ENCODE measurements at places on chromosomes 6 and 20.

DNA sequence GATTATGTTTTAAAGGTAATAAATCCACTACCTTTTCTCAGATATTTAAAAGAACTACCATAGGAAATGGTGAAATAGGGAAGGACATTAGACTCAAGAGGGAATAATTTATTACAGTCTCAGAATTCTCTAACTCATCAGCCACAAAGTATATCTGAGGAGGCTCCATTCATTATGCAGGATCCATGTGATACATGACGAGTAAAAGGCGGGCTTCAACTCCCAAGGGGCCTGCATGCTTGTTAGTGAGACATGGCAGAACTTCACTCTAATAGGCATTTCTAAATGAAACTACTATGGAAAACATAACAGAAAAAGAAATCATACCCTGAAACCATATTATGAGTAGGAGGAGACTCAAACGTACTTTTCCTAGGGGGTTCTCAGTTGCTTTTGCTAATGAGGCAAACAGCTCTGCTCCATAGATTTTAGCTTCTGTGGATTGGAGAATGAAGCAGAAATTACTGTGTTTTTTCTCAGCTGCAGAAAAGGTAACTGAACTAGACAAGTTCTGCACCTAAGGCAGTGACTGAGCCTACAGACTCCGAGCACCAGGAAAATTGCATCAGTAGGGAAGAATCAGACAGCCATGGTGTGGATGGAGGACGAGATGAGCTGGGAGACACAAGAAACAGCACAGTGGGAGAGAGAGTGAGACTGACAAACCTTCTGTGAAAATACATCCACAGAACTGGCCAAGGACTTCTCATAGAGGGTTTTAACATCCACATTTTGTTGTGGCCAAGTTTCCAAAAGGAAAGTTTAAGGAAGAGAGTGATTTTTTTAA, 254.6 kb upstream of the PRDM1 start:
- DNase-seq: no peak

DNA sequence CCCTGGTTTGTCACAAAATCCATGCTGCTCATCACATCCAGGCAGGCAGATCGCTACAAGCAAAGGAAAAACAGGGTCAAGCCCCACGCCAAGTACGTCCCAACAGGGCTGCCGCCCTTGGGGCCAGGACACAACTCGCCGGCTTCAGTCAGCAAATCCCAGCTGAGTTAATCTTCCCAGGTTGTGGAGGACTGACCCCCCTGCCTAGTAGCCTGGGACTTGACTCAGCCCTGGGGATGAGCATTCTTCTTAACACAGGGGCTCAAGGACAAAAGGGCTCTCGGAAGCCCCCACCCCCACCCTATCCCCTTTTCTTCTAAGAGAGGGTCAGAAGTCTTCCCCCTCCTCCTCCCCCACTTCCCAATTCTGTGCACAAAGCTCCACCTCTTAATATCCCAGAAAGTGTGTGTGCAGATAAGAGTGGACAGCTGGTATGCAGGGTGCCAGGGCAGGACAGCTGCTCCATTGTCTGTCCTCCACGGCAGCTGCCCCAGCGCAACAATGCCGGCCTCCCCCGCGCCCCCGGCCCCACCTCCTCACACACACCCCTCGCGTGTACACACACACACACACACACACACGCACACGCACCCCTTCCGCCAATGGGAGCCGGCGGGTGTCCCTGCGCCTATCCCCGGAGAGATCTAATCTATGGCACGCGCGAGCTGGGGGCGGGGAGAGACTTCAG, 4.5 kb downstream of the DLL1 start:
- DNase-seq: no peak

GRCh38 chr6:43367245-43367984, 2.0 kb downstream of the ZNF318 start:
- DNase-seq: no peak

GRCh38 chr20:22962567-22963439, 72.3 kb upstream of the SSTR4 start:
- no peak for DNase-seq

GRCh38 chr6:55958790-55959189, 83.4 kb upstream of the BMP5 start:
- no peak for DNase-seq

GRCh38 chr20:46253391-46253790, 54.9 kb downstream of the CDH22 start:
- DNase-seq: no peak

DNA sequence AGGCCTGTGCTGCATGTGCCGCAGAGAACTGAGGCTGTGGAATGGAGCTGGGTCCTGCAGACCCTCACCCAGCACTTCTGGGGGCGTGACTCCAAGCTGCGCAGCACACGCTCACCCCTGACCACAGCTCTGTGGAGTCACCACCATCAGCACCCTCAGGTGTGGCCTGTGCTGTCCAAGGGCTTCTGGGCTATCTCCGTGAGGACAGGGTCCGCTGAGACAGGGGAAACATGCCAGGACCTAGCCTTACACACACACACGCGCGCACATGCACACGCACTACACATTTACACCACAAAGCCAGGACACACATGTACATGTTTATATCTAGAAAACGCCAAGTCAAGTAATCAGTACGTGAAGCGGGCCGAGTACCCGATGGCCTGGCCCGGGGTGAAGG, 26.8 kb upstream of the TCFL5 start:
- no peak for DNase-seq
